ENCODE measurements at places on chromosomes 4 and X.

GRCh38 chr4:184583738-184584502, 65.3 kb downstream of the CASP3 start:
- peak; percentile 12 for DNase-seq

DNA sequence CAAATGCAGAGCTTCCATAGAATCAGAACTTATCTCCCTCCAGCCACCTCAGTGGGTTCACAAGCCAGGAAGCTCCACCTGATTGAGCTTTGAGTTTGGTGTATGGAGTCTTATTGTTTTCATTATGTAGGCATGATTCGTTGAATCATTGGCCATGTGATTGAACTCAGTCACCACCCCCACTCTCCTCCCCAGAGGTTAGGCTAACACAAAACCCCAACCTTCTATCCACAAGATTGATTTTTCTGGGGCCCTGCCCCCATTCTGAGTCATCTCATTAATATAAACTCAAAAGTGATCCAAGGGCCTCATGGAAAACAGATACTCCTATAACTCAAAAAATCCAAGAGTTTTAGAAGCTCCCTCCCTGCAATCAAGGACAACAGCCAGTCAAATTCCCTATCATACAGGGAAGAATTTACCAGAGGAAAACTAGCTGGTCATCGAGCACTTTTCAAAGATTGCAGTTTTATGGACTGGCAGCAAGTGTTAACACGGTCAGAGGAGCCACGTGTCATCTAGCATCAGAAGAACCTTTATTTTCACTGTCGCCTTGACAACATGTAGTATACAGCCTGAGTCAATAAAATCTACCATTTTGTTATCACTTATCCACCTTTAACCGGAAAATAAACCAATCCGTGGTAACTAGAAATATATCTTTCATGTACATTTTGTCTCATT, 35.9 kb upstream of the GUCY1B1 start:
- DNase-seq, result no peak

DNA sequence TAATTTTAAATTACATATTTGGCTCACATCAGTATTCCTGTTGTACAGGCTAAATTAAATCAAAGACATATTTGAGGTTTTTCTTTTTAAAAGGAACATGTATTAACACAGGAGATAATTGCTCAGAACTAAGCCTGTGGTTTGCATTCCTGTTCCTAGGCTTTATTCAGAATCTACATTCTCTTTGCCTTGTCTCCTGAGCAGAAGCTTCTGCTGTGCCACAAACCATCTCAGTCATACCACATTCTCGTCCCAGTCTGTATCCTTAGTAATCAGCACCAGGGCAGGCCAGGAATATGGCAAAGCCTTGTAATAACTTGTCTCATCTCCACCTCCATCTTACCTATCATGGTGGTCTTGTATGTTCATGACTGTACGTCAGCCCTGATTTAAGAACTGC, 162.8 kb downstream of the ARHGAP24 start:
- DNase-seq, result no peak

- no peak for DNase-seq
These were observed 177.8 kb upstream of the C1QTNF7 start for GRCh38 chr4:15250021-15250441.

- no peak for DNase-seq
These were observed 5.5 kb upstream of the IL15 start for GRCh38 chr4:141630854-141631253.

GRCh38 chr4:25925486-25926201, 11.6 kb downstream of the SMIM20 start:
- DNase-seq, result peak; percentile 28
